Stimulated activated CD8-positive, alpha-beta memory T cell treated with anti-CD3 and anti-CD28 coated beads, Interleukin-2, amount 100 ng/mL, for 1 hour (primary cell): ENCODE measurements at places on chromosomes 1 and 21.

DNA sequence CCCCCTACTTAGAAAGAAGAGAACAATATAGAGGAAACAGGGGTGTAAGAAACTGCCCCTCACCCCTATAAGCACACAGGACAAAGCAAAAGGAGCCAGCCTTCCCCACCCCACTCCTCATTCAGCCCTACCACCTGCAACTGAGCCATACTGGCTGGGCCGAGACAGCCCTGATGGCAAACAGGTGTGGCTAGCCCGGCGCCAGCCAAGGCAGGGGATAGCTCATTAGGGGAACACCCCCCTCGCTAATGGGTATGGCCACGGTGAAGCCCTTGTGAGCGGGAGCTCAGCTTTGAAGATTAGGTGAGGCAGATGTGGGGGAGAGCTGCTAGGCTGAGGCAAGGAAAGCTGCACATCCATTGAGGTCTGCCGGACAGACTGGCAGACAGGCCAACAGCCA is 65.5 kb downstream of the ERI3 start:
- DNase-seq: no peak

- no peak for DNase-seq
Observed at GRCh38 chr1:201020040-201020591, 3.4 kb downstream of the KIF21B start.

- no peak for DNase-seq
Observed at GRCh38 chr1:183195142-183195574, 9.1 kb downstream of the LAMC2 start.

- no peak for DNase-seq
Observed at GRCh38 chr1:221696718-221697461, 45.0 kb downstream of the DUSP10 start.
